AG09309 (cell line): ENCODE measurements at places on chromosomes 11 and 22.

DNA sequence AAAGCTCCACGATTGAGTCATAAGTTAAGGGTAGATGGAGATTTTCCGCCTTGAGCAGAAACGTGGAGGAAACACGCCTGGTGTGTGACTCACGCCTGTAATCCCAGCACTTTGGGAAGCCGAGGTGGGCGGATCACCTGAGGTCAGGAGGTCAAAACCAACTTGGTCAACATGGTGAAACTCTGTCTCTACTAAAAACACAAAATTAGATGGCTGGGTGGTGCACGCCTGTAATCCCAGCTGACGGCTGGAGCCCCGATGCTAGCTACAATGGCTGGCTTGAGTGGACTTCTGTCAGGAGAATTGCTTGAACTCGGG, 17.3 kb upstream of the DGCR8 start:
- DNase-seq: peak; percentile 3

GRCh38 chr11:44983786-44984185, 33.1 kb upstream of the TP53I11 start:
- DNase-seq: no peak

DNA sequence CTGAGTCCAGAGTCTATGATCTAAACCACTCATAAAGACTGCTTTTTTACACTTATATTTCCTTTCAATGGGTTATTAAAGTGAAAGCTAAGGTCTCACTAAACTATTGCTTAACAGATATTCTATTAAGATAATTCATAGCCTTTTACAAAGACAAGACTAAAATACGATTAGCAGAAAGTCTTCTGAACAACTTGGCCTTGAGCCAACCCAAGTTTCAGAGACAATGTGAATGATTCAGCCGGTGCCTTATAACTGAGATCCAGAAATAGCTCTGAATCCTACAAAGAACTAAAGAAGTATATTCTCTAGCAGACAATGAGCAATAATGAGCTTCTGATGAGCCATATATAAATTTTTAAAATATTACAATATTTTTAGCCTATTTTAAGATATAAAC, 41.5 kb upstream of the CARD18 start:
- DNase-seq: no peak

- no peak for DNase-seq
Observed at GRCh38 chr11:32438866-32439489, 3.6 kb upstream of the WT1 start.

- DNase-seq: no peak
Observed at GRCh38 chr22:48316257-48317250, 1511.1 kb downstream of the BRD1 start.

GRCh38 chr22:30227438-30228228, 18.9 kb downstream of the LIF start:
- no peak for DNase-seq

DNA sequence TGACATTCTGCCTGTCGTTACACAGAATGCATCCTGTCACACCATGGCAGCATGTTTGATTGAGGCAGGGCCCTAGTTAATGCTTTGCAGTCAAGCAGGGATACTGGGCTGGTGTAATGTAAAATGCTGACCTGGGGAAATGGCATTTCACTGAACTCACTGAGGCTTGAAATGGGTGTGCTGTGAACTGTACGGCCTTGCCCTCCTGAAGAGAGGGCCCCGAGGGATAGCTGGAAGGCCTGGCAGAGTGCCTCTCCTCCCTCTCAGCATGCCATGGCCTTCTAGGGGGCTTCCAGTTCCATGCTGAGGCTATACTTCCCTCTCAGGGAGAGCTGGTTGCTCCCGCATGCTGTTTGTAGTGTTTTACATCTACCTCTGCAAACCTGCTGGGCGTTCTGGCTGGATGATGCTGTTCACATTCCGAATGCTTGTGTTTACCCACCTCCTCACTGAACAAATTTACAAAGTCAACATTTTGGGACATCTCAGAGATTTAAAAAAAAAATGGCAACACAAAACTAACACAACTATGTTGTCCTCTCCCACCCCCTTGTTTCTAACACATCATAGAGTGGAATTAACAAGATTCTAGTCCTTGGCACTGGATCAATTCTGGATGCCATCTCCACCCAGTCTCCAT, 416.7 kb upstream of the CADM1 start:
- DNase-seq: no peak

DNA sequence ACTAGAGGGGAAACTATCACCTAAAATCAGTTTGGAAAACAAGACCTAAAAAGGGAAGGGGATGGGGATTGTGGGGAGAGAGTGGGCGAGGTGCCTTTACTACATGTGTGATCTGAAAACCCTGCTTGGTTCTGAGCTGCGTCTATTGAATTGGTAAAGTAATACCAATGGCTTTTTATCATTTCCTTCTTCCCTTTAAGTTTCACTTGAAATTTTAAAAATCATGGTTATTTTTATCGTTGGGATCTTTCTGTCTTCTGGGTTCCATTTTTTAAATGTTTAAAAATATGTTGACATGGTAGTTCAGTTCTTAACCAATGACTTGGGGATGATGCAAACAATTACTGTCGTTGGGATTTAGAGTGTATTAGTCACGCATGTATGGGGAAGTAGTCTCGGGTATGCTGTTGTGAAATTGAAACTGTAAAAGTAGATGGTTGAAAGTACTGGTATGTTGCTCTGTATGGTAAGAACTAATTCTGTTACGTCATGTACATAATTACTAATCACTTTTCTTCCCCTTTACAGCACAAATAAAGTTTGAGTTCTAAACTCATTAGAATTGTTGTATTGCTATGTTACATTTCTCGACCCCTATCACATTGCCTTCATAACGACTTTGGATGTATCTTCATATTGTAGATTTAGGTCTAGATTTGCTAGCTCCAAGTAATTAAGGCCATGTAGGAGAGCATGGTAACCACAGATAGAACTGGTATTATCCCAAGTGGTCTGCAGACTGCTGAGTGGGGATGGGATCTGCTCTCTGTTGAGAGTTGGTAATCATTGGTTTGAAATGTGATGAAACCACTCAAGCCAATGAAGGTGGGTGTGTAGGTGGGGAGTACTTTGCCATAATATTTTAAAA, 3.6 kb downstream of the NEAT1 start:
- DNase-seq: peak; percentile 57

GRCh38 chr22:43955883-43956782, 891 bp downstream of the SAMM50 start:
- no peak for DNase-seq

GRCh38 chr11:111602865-111603610, 789 bp downstream of the SIK2 start:
- no peak for DNase-seq

- no peak for DNase-seq
Observed at GRCh38 chr22:38832005-38832978, 11.5 kb downstream of the NPTXR start.
